ENCODE measurements at places on chromosomes 16 and 17. TPM values are rescaled to one million over a fixed set of nuclear protein-coding genes. Genes with fewer than 3 reads are reported as not detected.

CYGB gene
- total RNA-seq: 8.9 TPM

GSG1L gene
- 2.1 TPM for total RNA-seq

VASN gene
- total RNA-seq: 13.0 TPM

BMERB1 gene
- total RNA-seq: 7.8 TPM

Measured in skeletal muscle tissue (tissue), 5 donors.